Body of pancreas (tissue), 4 donors: ENCODE measurements at places on chromosomes 3 and 15.

DNA sequence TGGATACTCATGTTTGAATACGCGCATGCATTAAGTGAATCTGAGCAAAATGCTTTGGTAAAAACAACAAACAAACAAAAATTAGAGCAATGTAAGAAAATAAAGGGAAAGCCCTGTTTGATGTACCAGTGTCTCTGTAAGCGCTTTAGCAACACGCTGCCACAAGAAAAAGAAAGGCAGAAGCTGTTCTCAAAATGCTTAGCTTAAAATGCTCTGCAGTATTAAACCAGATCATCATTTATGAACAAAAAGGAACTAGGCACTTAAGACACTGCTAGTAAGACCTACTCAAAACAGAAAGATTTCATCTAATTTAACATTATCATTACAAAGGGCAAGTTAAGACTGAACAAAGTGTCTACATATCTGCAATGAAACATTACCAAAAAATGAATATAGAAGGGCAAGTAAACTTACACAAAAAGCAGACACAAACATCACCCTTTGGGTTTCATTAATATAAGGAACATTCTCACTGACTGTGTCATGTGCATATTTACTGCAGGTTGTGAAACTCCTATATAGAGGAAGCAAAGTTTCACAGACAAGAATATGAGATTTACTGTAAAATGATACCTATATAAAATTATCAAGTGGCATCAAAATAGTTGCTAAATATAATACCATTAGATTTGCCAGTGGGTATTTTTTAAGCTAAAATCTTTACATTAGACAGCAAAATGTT, 102.1 kb downstream of the FBXL22 start:
- no peak for DNase-seq

DNA sequence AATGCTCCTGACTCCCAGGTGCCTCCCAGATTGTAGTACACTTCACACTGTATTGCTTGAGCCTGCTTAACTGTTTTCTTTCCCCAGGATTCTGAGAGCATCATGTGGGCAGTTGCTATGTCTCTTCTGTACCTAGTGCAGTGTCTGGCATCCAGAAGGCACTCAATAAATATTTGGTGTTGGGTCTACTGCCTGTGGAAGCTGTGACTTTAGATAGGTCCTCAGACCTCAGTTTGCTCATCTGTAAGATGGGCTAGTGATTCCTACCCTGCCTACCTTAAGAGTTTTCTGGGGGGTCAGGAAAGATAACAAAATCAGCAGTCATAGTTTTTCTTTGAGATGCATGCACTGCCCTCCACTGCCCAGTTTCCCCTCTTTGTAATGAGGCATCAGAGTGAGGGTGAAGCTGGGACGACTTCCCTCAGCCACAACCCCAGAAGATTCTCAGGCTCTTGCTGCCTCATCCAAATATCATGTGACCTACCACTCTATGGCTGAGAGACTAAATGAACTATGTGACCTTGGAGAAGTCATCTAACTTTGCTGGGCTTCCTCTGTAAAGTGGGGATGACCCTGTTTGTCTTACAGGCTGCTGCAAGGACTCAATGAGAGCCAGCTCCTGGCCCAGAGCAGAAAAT, 50.4 kb downstream of the ATP2B2 start:
- no peak for DNase-seq

DNA sequence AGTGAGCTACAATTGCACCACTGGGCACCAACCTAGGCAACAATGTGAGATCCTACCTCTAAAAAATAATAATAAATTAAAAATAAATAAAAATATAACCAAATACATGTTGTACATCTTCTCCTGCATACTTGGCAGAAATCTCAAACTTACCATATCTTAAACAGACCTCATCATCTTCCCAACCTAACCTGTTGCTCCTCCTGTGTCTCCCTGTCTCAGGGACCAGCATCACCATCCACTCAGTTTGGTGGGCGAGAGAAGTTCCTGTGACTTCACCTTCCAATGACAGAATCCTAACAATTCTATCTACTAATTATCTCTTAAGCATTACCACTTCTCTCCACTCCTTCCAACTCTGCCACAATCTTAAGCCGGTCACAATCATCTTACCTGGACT, 3.3 kb downstream of the PIK3R4 start:
- DNase-seq, result no peak

- no peak for DNase-seq
Measured at GRCh38 chr15:71971905-71972304, 146.0 kb downstream of the MYO9A start.

GRCh38 chr15:52331490-52332240, 36.1 kb upstream of the MYO5C start:
- peak; percentile 26 for DNase-seq

- DNase-seq, result no peak
Measured at GRCh38 chr3:65729555-65729954, 309.2 kb downstream of the MAGI1 start.

DNA sequence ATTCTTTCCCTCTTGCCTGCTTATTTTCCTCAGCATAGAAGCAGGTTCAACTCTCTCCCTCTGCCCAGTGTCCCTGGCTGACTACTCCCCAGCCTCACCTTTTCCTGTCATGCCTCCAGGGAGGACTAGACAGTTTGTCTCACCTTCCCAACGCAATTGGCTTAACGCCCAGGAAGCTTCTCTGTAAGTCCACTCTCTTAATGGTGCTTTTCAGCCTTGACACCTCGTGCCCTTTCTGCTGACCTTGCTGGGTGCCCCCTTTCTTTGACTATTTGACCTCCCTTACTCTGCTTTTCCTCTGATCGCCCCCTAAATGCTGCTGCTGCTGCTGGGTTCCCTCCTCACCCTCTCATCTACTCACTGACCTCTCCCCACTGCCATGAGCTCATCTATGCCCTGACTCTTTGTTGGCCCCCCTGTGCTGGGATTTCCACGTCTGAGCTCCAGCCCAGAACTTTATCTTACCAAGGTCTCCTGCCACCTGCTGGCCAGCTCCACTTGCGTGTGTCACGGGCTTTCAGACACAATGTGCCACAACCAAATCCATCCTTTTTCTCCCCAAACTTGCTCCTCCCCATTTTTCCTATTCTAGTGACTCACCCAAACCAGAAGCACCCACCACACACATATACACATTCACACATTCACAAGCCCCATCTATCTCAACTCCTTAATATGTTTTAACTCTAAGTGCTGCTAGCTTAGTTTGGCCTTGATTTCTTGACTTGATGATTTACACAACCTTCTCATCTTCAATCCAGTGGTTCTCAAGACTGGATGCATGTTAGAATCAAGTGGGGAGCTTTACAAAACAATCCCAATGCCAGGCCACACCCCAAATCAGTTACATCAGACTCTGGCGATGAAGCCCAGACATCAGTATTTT, 16.6 kb downstream of the EPB42 start:
- DNase-seq, result peak; percentile 71

GRCh38 chr3:182618085-182618732, 175.1 kb upstream of the ATP11B start:
- no peak for DNase-seq
